Fibroblast of the aortic adventitia (primary cell): ENCODE measurements at places on chromosomes 13 and 19. TPM values are rescaled to one million over a fixed set of nuclear protein-coding genes. Genes with fewer than 3 reads are reported as not detected.

The USHBP1 gene
- total RNA-seq, result not detected in 2 replicates

The CCNE1 gene
- total RNA-seq, result 4.8 and 5.6 TPM in 2 replicates

The SOX1 gene
- not detected in 2 replicates for total RNA-seq

The GPR18 gene
- not detected in 2 replicates for total RNA-seq

The PNMA8C gene
- not detected in 2 replicates for total RNA-seq

The LGALS7B gene
- not detected in 2 replicates for total RNA-seq

The TRPC4 gene
- total RNA-seq, result 1.2 and 5.5 TPM in 2 replicates

The VAV1 gene
- not detected in 2 replicates for total RNA-seq

The PGLYRP2 gene
- not detected in 2 replicates for total RNA-seq

The SOX21 gene
- 0.09 TPM in 1 of 2 replicates, not detected in the other for total RNA-seq

The SMG9 gene
- total RNA-seq, result 18.6 and 25.0 TPM in 2 replicates

The FXYD7 gene
- total RNA-seq, result not detected in 2 replicates

The ATP4B gene
- not detected in 2 replicates for total RNA-seq

The CYP2A6 gene
- not detected in 2 replicates for total RNA-seq

The CLEC11A gene
- total RNA-seq, result 21.8 and 71.8 TPM in 2 replicates

The THSD1 gene
- total RNA-seq, result 4.8 and 6.0 TPM in 2 replicates

The CATSPERD gene
- not detected in 2 replicates for total RNA-seq

The ZNF20 gene
- total RNA-seq, result 3.9 and 4.8 TPM in 2 replicates

The ITM2B gene
- 414 and 429 TPM in 2 replicates for total RNA-seq

The CBY2 gene
- not detected in 2 replicates for total RNA-seq
